ENCODE measurements at places on chromosomes 5 and 9.

DNA sequence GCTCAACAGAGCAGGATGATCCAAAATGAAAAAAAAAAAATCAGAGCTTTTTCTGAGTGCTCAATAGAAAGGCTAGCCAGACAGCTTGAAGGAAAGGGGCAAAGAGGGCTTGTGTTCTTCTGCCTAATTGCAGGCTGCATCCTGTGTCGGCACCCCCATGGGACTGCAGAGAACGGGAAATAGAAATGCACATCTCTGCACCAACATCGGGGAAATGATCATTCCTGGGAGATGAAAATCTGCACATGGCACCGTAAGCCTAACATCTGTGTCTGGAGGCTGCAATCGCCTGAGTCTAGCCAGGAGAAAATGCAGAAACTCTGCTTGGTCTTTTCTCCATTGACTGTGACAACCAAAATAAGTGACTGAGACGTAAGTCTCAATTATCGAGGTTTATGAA is 243.9 kb downstream of the ICE1 start:
- DNase-seq = no peak

DNA sequence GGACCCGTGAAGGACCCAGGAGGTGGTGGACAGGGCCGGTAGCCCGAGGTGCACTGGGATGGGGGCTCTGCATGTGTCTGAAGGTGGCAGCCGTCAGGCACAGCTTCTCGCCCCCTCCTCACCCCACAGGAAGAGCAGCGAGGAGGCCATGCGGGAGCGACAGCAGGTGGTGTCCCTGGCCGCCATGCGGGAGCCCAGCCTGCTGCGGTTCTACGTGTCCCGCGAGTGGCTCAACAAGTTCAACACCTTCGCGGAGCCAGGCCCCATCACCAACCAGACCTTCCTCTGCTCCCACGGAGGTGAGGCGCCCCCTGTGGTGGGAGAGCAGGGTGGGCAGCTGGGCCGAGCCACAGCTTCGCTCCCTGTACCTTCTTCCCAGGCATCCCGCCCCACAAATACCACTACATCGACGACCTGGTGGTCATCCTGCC is 39.9 kb downstream of the USP20 start:
- DNase-seq = no peak

DNA sequence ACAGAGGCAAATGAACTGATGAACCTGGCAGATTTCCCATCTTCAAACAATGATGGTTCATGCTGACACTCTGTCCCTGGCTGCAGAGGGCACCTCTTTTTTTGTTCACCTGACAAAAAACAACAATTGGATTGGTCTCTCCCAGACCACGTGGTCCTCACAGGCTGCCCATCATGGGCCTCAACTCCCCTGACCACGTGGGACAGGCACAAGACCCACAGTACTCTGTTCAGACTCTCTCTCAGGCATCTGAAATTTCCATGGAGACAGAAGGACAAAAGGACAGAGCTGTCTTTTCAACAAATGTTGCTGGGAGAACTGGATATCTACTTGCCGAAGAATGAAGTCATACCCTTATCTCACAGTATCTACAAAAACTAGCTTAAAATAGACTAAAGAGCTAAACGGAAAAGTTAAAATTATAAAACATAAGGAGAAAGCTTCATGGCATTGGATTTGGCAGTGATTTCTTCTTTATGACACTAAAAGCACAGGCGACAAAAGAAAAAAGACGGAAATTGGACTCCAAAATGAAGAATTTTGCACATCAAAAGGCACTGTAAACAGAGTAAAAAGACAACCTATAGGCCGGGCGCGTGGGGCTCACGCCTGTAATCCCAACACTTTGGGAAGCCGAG is 12.2 kb upstream of the DRD1 start:
- no peak for DNase-seq

DNA sequence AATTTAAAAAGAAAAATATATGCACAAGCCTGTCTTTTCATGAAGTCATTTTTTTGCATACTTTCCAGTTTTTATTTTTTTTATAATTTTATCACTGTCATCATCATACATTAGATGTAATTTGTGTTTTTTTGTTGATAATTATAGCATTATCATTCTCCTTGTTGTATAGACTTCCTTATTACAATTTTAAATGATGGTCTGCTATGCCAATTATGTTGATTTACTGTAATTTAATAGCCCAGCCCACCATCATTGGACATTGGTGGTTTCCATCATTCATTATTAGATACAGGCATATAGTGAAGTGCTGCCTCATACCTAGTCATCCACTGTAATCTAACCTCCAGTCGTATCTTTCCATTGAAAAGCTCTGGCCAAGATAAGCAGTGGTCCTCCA is 3.8 kb upstream of the TJP2 start:
- no peak for DNase-seq

DNA sequence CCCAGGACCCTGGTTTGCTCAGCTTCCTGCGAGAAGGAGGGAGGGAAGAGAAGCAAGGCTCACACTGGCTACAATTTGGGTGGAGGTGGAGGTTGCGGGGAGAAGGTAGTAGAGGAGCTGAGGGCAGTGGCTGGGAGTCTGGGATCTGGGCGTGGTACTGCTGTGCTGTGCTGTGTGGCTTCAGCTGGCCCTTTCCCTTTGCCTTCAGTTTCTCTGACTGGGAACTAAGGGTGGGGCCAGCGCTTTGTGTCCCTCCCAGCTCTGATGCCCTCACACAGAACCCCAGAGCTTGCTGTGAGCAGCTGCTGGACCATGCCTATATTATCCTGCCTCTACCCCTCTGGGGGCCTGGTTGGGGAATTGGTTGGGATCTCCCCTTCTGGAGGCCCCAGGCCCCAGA is 60.9 kb downstream of the RGS3 start:
- no peak for DNase-seq

DNA sequence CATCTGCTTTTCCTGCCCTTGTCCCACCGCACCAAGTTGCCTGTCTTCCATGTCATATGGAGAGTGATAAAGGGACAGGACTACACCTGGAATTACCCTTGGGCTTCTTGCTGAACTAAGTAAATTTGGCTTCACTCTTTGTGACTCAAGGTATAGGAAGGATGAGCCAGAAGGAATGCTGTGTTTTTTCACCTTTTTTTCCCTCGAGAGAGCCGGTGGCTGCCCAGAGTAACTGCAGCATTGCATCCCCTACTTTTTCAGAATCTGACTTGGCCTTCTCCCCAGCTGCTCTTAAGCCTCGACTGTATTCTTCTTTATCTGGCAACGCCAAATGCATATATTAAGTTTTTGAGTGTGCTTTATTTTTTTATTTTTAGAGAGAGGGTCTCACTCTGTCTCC is 38.4 kb downstream of the RCL1 start:
- DNase-seq = no peak

- DNase-seq = peak; percentile 40
These were observed 45.9 kb downstream of the MEGF9 start for GRCh38 chr9:120668399-120668798.

DNA sequence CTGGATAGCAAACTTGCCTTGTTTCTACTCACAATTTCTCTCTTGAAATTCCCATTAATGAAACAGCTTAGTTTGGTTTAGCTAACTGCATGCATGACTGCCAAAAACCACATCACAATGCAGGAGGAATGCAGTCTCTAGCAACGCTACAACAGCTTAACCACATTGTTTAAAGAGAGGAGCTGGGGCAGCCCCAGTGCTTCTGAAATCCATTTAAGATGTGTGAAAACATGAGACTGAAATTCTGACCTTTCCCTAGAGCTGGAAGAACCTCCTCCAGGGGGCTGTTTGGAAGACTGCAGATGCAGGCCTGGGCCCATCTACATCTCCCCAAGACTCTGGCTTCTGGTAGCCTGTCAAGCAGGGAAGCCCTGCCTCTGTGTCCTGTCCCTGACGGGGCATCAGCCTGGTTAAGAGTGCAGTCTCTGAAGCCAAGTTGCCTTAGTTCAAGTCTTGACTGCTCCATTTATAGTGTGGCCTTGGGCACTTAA is 157.1 kb downstream of the ZNF462 start:
- no peak for DNase-seq

DNA sequence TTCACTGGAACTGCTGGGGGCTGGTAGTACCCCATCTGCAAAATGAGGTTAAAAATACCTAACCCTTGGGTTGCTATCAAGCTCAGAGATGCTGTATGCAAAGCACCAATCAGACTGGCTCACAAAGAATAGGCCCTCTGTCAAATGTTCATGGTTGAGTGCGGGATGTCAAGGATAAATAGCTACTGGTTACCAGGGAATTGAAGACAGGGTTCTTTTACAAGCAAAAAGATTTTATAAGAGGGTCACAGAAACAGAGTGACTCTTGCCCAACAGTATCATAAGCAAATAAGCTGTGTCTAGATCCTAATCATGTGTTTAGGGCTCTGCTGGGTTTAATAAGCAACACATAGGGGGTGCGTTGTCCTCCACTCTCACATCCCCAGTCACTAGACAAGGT is 11.9 kb downstream of the SYK start:
- no peak for DNase-seq

GRCh38 chr5:76145945-76146344 is 62.8 kb downstream of the SV2C start:
- DNase-seq = no peak

DNA sequence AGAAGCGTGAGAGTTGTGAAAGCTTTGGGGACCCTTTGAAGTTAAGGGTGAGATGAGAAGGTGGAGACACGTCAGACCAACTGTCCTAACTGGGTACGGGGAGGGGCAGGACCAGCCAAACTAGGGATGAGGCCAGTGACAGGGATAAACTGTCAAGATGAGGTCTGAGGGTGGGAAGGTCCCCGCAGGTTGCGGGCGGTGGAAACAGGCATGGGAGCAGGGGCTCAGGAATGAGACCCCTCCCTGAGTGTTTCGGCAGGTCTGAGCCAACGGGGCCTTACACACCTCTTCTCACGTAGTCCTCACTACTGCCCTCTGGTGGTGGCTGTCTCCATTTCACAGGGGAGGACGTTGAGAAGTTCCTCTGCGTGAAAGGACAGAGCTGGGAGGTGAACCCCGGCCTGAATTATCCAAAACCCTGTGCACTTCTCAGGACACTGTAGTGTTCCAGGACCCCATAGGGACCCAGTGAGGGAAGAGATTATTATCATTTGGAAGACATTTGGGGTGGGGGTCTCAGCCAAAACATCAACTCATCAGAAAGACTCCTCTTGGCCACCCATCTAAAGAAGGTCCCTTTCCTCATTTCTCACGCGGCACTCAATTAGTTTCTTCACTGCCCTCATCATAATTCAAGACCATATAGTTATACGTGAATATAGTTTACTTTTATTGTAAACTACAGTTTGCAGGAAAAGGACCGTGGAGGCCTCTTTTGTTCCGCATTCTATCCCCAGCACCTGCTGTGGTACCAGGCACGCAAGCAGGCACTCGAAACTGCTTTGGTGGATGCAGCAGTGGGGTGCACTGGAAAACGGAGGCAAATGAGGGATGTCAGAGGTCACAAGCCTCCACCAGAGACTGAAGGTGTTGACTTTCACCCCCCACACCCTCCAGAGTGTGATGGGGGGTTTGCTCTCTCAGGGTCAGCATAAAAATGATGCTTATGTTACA is 21.7 kb upstream of the NANS start:
- DNase-seq = peak; percentile 45

GRCh38 chr5:21125238-21125983 is 1137.4 kb upstream of the CDH18 start:
- no peak for DNase-seq

DNA sequence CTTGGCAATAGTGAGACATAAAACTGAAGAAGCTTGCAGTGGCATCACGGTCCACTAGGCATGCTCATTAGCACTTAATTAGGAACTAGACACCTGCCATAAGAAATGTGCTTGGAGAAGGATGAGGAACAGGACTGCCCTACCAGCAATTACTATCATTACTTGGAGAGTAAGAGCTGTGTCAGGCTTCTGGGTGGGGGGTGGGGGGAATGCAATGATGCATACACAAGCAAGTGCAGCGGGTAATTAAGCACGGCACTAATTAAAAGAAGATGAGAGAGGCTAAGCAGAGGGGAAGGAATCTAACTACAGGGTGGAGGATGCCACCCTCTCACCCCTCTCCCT is 53.1 kb downstream of the TLE1 start:
- no peak for DNase-seq

All from NCI-H1105 treated with DMSO at 0.1 percent for 48 hours (cell line).